ENCODE measurements at places on chromosomes 11 and 22.

DNA sequence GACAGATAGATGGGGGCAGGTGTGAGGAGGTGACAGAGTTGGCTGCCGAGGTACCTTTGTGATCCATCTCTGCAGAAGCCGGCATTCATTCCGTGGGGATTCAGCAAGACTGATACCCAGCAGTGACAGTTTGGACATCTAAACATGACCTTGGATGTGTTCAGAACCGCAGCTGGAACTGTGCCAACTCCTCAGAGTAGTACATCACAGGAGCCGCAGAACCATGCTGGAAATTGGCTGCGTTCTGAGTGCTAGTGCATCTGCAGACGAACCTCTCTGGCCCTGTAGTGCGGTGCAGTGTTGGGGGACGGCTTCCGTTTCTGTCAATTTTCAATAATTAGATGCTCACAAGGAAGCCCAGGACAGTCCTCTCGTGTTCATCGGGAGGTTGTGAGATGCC lies 772.1 kb downstream of the NTM start:
- DNase-seq = no peak

GRCh38 chr11:57543593-57543992 lies 6.2 kb downstream of the SMTNL1 start:
- DNase-seq = no peak

DNA sequence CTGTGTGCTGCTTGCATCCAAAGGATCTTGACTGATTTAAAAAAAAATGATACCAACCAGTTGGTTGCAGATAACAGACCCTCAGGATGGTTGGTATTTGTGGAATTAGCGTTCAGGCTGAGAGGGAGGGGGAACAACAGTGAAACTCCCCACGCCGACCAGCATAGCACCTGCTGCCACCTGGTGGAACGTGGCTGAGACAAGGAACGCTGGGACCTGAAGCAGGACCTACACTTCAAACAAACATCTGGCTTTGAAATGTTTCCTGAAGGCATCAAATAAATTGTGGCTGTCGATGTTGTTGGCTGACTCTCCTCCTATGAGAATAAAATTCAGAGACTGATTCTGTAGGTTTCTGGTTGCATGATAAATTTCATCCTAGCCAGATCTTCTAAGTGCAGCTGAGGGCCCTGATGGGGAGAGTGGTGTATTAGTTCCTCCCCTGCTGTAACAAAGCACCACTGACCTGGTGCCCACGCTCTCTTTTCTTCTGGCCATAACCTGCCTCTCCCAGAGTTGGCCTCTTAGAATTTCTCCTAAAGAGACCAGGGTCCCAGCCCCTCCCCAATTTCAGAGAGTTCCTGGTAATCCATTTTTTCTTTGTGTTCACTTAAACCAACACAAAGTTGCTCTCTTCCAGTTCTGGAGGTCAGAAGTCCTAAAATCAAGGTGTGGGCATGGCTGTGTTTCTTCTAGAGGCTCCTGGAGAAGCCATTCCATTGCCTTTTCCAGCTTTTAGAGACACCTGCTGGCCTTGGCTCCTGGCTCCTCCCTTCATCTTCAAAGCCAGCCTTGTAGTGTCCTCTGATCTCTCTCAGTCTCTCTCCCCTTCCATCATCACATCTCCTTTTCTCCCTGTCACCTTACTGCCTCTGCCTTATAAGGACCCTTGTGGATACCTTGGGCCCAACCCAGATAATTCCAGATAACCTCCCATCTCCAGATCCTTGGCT lies 17.3 kb downstream of the APOL2 start:
- peak; percentile 37 for DNase-seq

- no peak for DNase-seq
Measured at GRCh38 chr11:74534216-74534945, 40.9 kb upstream of the LIPT2 start.

- DNase-seq = peak; percentile 14
Measured at GRCh38 chr11:10538924-10539323, 2.1 kb downstream of the RNF141 start.
